ENCODE measurements at places on chromosomes 12 and 14.

GRCh38 chr14:103628221-103628683, 759 bp upstream of the KLC1 start:
- DNase-seq: no peak

DNA sequence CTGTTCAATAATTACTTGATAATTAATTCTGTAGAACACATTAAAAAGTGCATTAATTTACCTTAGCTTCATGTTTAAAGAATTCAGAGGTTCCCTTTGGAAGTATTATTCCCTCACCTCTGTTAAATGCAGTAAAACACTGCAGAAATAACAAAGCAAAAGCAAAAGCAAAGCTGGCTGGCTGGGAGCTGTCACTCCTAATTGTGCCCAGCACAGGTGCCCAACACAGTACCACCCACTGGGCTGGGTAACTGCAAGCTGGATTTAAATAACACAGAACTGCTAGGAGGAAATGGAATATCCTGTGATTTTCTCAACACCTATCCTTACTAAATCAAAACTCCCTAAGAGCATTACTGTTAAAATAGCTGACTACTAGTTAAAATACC, 72.6 kb downstream of the SLC2A13 start:
- no peak for DNase-seq

DNA sequence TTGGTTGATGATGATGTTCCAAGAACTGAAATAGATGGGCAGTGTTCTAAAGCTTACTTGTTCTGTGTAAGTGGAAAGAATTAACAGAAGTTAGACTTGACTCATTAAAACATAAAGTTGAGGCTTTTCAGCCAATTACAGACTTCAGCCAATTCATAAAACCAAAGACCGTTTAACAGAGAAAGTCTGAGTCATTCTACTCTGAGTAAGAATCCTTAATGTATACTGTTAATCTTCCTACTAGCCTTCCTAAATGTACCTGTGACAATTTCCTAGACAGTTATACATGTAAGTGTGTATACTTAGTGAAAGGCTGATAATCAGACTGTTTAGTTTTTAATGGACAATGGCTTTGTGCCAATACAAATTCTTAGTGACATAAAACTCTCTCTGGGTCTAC, 681.0 kb downstream of the RPL10L start:
- no peak for DNase-seq

- DNase-seq: no peak
These were observed 56.0 kb downstream of the RASSF3 start for GRCh38 chr12:64666054-64666914.

DNA sequence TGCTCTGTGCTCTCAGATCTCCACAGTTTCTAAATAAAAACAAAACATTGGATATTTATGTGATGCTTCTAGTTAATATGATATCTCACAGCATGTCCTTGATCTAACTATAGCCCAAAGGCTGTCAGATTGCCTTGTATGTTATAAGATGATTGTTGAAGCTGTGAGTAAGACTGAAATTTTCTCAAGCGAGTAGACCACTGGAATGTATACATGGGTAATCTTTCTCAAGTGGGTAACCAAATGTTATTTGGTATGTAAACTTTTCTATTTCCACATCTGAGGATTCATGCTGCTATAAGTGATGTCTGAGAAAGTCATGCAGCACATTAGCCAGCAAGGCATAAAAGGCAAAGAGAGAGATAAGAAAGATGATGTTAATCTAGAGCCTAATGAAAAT, 886.7 kb downstream of the NRXN3 start:
- no peak for DNase-seq

DNA sequence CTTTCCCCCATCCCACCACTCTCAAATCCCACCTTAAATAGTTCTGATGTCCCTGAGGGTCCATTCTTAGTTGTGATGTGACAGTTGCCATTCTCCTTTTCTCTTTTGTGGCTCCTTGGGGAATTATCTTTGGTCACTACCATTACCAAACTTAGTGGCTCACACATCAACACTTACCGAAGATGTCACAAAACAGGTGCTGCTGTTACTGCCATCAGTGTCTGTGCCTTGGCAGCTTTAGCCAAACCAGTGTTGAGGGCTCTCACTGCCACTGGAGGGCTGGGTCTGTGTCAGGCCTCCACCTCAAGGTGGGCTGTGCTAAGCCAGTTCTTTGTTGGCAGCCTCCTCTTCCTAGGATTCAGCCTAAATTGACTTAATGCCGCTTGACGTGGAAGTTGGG, 144.0 kb downstream of the MYRFL start:
- DNase-seq: no peak

DNA sequence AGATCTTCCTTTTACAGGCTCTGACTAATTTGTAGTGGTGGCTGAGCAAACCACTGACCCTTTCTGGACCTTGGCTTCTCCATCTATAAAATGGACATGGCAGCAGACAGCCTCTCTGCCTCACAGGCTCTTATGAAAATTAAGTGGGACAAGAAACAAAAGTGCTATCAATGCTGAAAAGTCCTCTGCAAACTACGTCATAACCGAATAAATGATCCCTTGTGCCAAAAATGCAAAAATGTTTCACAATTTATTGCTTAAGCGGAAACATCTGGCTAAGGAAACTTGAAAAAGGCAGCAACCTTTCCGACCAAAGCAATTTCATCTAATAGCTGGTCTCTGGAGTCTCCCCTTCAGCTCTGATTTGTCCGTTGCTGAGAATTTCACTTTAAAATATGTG, 108.5 kb upstream of the PLXNC1 start:
- no peak for DNase-seq

GRCh38 chr12:84995641-84996040, 40.4 kb downstream of the TSPAN19 start:
- no peak for DNase-seq

DNA sequence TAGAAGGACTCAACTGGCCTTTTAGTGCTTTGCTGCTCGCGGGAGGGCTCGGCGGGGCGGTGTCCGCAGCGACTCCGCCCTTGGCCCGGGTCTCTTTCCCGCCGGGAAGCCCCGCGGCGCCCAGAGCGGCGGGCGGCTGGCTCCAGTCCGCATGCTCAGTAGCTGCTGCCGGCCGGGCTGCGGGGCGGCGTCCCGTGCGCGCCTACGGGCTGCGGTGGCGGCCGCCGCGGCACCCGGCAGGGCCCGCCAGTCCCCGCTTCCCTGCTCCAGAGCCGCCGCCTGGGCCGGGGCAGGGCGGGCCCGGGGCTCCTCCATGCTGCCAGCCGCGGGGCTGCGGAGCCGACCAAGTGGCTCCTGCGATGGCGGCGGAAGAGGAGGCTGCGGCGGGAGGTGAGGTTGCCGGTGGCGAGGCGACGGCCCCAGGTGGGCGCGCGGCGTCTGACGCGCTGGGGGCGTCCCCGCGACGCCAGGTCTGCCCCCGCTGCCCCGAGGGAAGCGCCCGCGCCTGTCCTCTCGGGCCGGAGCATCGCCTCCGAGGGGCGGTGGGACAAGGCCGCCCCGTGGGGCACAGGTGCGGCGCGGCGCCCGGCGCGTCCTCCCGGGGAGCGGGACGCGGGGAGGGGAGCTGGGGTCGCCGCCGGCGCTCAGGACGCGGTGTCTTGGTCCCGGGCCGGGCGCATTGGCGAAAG, at the start of gene BMAL2:
Gene BMAL2 (plus strand): TSS at position 123 of the 689 bp plus-strand sequence. CDS start 237 bp downstream, at position 360.
- DNase-seq: peak; percentile 32

GRCh38 chr14:66662374-66662773, 154.4 kb downstream of the GPHN start:
- DNase-seq: no peak

DNA sequence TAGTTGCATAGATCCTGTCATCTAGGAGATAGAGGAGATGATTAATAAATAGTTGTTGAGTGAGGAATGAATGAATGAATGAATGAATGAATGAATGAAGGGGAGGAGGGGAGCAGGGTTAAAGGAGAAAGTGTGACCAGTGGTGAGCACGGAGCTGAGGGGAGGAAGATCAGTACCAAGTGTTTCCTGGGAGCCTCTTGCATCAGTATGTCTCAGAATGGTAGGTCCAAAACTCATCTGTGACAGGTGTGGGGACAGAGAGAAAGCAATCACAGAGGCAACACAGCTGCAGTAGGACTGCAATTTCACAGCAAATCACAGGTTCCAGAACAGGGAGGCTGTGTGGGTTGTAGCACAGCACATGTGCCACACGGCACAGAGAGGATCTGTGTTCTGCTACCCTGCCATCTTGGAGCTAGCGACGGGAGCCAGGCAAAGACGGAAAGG, 14.5 kb upstream of the TNFRSF1A start:
- no peak for DNase-seq

GRCh38 chr12:98222135-98222534, 293.3 kb upstream of the TMPO start:
- no peak for DNase-seq

GRCh38 chr12:28257411-28257810, 67.2 kb downstream of the CCDC91 start:
- DNase-seq: no peak

DNA sequence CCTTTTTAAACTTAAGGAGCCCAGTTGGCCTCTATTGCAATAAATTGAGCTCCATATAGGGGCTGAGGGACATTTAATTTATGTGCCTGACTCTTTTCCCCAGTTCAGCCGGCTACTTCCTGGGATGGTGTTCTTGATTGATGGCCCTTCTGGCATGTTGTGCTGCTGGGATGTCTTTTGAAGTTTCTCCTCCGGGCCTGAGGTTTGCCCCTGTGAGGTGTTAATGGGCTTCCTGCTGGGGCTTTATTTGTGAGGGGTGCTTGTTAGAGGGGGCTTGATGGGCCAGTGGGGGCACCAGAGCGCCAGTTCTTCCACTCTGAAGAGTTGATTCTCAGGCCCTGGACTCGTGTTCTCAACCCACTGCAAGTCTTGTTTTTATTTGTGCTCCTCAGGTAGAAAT, 69.6 kb downstream of the CHST11 start:
- DNase-seq: no peak

GRCh38 chr12:988646-989045, 2.4 kb upstream of the ERC1 start:
- DNase-seq: no peak

- DNase-seq: no peak
These were observed 27.0 kb upstream of the PTHLH start for GRCh38 chr12:27999521-27999920.

DNA sequence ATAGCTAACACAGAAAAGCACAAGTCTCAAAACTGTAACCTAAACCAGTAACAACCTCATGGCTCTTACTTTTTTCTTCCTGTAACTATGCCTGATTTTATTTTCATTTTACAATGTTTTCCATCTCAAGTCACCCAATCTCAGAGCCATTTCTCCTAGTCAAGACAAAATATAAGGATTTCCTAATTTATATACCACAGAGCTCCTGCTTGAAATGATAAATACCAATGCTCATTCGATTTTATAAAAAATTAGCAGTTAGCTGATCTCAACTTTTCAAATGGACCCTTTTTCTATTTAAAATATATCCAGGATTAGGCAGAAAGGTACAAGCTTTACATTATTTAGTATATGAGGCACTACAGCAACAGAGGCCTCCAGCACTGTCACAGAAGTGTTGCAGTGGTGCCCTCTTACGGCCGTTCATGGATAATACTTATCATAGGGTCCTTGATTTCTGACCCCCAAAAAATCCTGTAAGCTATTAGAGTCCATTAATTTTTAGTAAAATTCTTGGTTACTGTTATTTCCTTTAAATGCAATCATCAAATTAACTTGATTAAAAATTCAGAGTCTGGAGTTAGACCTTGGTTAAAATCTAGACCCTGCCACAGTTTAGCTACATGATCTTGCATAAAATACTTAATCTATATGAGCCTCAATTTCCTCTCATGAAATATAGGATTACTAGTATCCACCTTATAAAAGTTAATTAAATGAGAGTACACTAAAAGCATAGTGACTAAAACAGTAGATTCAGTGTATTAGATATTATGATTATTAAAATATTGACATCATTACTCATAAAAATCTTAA, 68.3 kb downstream of the SEC23A start:
- no peak for DNase-seq

Measured in activated CD8-positive, alpha-beta memory T cell treated with anti-CD3 and anti-CD28 coated beads for 48 hours (primary cell).